ENCODE measurements at places on chromosomes 16 and 17.

GRCh38 chr17:80619535-80620235 is 75.0 kb downstream of the RPTOR start:
- no peak for DNase-seq

- no peak for DNase-seq
Measured at GRCh38 chr17:31908386-31908785, 6.9 kb upstream of the UTP6 start.

- DNase-seq, result peak; percentile 81
Measured at GRCh38 chr17:76497979-76498875, 3.0 kb downstream of the RHBDF2 start.

DNA sequence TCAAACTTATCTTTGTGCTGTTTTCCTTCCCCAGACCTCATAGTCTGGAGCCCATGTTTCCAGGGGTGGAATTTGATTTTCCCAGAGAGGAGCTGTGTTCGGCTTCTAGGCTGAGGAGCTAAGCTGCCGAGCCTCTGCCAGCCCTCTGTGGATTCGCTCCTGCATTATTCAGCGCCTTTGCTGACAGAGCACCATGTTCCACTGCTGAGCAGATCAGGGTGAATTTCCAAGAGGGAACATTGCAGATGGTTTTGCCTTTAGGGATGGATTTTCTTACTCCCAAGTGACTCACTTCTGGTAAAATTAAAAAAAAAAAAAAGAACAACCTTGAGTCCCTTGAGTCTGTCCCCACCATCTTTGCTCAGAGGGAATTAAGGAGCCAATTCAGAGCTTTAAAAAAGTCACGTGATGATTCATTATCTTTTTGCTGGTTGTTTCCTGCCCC is 229.5 kb downstream of the PRKCA start:
- DNase-seq, result no peak

GRCh38 chr17:35627417-35627816 is 40.3 kb downstream of the AP2B1 start:
- no peak for DNase-seq

DNA sequence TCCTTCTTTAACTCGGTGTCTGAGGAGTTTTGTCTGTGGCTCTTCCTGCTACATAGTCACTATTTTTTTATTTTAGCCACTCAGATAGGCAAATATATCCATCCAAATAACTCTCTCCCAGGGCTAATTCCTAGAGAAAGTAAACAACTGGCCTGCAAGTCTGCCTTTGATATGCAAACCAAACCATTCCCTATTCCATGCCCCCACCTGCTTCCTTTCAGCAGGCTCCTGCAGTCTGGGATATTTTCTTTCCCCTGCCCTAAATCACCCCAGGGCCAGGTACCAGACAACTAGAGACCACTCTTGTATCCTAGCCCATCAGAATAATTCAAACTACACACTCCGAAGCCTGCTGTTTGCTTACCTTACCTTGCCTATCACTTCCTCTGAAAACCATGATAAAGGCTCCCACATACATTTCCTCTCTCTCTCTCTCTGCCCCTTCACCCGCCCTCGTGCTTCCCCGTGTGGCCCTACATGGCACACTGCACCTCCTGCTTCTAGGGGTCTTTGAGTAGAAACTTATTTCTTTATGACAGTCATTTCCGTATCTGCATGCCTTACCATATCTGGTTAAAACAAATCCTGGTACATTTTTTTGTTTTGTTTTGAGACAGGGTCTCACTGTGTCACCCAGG is 8.3 kb downstream of the CD300H start:
- DNase-seq, result no peak

DNA sequence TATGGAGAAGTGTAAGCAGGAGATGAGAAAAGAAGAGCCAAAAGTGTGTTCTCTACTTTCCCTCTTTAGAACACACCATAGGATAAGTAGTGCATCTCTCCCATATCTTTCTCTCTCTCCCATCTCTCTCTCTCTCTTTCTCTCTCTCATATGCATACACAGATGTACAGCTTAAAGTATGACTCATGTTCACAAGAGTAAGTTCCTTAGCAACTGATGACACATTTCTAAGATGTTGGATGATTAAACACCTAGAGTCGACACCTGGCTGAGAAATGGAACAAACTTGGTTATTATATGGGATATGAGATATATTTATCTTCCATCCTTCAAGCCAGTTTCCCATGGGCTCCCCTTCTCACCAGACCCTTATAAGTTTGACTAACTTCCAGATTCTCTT is 113.5 kb downstream of the TMEM132E start:
- no peak for DNase-seq
